NCI-H2171 treated with DMSO at 0.1 percent for 48 hours (cell line): ENCODE measurements at places on chromosomes 5 and 9.

DNA sequence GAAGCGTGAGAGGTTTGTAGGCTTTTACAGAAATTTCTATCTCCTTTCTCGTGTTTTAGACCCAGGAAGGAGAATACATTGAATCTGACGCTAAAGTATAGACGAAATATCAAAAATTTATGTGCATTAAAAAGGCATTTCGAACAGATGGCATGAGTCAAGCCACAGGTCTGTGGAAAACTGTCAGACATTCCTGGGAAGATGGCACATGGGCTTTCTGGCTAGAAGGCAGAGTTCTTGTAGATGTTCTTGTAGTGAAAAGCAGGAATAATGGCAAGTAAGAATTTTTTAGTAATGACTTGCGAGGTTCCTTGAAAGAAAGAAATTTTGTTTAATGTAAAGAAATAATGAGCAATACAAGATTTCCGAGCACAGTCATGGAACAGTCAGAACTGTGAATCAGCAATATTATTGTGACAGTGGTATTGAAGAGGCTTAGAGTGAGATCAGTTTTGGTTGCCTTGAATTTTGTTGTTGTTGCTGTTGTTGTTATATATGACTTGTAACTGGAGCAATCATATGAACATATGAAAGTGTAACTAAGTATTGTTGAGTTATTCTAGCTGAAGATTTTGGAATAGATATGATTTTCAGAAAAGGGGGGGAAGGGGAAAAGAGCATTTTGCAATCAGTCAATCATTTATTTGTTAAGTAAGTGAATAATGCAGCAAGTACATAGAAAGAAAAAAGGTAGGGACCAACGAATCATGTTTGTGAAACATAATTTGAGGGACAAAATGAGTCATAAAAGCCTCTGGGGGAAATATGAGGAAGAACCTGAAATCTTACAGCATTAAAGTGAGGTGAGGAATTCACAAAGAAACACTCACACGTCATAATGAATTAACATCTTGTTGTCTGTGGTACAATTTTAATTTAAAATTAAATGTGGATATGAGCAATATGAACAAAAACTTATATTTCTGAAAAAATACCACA is 339.0 kb upstream of the CTNND2 start:
- DNase-seq, result no peak

DNA sequence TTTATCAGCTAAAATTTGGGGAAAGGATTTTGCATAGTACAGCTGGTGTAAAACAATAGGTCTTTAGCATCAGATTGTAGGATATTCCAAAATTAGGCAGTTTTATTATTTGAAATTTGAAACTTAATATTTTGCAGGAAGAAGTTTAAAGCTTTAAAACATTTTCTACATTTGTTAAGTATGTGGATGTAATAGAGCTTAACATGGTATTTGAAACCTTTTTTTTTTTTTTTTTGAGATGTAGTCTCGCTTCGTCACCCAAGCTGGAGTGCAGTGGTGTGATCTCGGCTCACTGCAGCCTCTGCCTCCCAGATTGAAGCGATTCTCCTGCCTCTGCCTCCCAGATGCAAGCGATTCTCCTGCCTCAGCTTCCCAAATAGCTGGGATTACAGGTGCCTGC is 2.9 kb downstream of the DENND4C start:
- no peak for DNase-seq

DNA sequence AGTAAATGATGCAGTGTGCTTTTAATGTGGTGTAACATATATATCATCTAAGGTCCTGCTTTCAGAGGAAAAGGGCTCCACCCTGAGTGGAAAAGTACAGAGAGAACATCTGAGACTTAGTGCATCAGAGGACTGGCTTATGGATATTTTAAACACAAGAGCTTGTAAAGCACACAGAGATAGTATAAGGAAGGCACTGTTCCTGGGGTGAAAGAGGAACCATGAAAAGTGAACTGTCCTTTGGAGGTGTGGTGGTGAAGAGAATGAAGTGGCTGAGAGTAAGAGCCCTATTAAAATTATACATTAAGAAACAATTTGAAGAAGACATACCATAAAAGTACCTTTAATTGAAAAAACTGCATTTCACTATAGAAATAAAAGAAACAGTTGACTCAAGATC is 68.9 kb downstream of the CSF2 start:
- DNase-seq, result no peak

DNA sequence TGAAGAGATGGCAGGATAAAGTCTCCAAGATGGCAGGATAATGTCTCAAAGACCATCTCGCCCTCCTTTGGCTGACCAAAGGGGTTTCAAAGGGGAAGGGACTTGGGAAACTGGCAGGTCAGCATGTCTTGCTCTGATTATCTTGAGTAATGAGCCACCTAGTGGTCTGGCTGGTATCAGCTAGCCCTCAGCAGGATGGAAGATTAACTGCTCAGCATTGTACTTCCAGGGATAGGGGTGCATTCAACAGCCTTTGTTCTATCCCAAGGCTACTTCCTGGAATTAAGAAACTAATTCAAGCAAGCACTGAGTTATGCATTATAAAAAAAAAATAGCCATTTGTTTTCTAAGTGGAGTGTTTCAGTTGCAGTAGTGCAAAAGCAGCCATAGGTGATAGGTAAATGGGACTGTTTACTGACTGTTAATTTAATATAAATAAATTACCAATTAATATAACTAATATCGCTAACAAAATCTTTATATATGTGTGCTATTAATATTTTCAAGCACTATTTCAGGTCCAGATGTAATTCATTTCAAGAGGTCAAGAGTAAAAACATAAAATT is 555.5 kb downstream of the CDH9 start:
- peak; percentile 9 for DNase-seq

DNA sequence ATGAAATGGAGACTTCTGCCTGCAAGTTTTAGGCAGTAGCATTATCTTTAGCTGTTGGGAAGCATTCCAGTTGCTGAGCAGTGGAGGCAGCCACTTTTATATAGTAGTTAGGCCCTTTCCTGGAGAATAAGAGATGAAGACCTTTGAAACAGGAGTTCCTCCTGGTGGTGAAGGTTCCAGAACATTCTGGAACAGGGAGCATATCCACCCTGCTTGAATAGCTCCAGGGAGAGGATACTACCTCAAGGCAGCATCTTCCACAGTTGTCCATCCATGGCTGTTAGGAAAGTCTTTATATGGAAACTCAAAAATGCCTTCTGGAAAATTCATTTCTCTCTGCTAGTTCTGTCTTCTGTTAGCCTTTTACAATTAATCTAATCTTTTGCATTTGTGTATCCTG is 3.0 kb downstream of the ASPN start:
- DNase-seq, result no peak

DNA sequence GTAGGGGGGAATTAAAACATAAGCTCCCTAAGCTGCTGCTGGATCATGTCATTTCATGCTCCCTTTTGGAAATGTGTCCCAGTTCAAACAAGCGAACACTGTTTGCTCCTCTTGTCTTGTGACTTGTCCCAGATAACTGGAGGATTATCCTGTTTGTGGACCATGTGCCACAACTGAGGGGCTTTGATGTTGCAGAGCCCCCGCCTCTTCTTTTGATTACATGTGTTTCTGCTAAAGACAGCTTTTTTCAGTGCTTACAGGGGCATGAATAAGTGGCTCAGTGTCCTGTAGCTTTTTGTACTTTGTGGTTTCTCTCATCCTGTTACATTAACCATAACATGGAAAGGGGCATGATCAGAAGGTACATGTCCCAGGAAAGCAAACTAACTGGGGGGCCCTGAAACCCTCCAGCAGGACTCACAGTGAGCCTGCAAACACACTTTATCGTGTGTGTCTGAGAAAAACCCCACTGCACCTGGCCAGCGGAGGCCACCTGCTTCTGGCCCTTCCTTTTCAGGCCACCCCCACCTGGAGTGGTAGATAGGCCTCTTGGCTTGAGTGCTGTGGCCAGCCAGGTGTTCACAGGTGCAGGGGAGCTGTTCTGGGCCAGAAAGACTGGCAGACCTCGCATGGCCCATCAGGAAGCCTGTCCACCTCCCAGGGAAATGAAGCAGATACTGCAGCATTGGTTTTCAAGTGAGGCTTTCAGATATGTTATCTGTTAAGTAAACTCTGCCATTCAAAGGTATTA is 285.6 kb downstream of the FANCC start:
- no peak for DNase-seq

DNA sequence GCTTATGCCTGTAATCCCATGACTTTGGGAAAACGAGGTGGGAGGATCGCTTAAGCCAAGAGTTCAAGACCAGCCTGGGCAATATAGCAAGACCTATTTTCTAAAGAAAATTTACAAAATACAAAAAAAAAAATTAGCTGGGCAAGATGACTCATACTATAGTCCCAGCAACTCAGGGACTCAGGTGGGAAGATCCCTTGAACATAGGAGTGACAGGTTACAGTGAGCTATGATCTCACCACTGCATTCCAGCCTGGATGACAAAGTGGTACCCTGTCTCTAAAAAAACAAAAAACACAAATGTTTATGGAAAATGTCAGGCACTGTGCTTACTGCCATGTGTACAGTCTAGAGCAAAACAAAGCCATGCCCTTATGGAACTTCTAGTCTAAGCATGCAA is 823.3 kb upstream of the DMAC1 start:
- DNase-seq, result no peak

GRCh38 chr9:71826279-71826678 is 58.0 kb upstream of the CEMIP2 start:
- DNase-seq, result no peak

DNA sequence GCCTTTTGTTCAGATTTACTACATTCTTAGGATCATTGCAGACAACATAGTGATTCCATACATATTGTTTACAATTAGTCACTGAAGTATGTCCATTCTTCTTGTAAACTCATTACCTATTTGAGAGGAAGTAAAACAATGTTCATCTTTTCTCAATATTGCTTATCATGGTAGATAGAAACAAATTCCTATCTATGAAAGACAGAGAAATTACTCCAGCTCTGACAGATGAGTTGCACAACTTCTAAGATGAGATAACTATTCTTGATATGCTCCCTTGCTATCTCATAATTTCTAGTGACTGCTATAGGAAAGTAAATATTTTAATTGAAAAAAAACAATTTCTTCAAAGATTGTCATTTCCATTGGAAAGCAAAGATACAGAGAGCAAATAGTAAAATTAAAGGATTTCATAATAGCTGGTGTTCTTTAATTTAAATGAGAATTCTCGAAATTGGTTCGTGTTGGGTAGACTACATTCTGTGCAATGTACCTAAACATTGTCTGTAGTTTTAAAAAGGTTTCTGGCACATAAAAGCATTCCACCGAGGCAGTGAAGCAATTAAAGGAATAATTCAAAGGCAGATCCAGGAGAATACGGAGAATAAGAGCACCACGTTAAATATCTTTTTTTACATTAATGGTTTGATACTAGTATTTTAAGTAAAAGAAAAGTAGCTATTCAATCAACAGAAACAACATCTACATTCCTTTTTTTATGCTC is 1029.1 kb upstream of the ACO1 start:
- no peak for DNase-seq

GRCh38 chr9:9100070-9100469 is 1300.5 kb upstream of the DMAC1 start:
- DNase-seq, result peak; percentile 51

DNA sequence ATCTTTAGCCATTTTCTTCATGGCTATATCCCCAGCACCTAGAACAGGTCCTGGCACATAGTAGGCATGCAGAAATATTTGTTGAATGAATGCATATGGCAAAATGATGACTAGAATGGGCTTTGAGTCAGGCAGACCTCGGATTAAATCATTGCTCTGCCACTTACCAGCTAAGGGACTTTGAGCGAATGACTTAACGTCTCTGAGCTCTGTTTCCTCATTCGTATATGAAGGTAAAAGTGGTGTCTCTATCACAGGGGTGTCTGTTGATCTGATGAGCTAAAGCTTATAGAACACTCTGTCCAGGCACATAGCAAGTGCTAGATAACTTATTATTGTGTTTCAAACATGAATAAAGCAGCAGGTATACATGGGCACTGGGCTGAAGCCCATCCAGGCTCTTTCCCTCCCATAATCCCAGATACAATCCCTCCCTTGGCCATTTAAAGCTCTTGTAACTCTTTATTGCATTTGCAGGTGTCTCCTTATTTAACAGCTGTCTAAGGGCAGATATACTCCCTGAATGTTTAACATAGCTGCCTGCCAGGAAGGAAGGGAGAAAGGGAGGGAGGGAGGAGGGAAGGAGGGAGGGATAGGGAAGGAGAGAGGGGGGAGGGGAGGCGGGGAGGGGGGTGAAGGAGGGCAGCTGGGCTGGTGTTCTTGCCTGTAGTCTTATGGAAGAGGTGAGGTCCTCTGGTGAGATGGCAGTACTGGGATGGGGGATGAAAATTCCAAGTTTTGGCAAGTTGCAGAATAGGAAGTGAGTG is 23.2 kb upstream of the STXBP1 start:
- peak; percentile 81 for DNase-seq

- peak; percentile 20 for DNase-seq
These were observed 22.9 kb downstream of the RGMB start for GRCh38 chr5:98796197-98796972.

DNA sequence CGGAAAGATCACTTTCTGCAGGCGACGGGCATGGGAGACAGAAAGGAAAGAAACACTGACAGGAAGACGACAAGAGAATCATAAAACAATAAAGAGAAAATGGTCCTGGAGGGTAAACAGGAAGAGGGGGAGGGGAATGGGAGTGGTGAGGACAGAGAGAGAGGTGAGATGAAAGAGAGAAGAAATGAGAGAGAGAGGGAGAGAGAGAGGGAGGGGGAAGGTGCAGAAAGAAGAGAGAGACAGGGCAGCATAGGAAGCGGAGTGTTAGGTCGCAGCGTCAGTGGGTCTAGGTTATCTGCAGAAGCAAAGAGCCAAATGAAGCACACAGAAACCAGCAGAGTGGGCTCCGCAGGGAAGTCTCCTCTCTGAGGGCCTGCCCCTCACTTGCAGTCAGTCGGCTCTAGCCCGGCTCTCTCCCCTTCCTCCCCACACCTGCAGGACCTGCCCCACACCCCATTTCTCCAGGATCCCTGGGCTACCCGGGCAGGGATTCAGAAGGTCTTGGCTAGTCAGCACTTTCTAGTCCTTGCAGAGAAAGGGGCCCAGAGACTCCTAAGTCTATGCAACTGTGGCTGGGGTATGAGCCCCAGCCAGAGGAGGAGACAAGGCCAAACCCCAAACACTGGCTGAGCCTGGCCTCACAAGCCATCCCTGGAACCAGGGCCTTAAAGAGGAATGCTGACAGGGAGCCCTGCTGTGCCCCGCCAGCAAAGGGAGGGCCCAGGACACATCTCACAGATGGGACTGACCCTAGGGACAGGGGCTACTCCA is 29.7 kb upstream of the MEIKIN start:
- DNase-seq, result no peak

- DNase-seq, result no peak
These were observed 56.7 kb upstream of the ACTBL2 start for GRCh38 chr5:57539281-57539701.

- peak; percentile 82 for DNase-seq
These were observed at the start of gene PTPRD for GRCh38 chr9:10612641-10613398. TSS of gene PTPRD (minus strand) at chr9:10613002.

DNA sequence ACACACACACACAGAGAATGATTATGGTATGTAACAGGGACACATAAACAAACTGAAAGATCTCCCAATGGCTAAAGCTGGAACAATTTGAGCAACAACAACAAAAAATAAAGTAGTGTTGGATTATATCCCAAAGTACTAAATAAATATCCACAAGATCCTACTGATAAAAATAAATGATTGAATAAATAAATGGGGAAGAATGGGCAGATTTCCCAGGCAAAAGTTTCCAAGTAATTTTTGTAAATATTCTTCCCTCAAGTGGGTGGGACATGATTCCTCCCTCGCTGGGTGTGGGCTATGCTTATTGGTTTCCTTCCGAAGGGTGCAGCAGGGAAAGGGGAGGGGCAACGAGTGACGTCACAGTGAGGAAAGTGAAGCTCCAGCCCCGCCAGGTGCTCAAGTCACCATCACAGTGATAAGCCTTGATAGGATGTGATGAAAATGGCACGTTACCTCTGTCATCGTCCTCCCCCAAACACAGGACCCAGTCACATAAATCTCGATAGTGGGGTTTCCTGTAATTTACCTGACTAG is 295.3 kb downstream of the DRD1 start:
- DNase-seq, result no peak
